Fibroblast of the aortic adventitia (primary cell): ENCODE measurements at places on chromosomes 7 and 10.

DNA sequence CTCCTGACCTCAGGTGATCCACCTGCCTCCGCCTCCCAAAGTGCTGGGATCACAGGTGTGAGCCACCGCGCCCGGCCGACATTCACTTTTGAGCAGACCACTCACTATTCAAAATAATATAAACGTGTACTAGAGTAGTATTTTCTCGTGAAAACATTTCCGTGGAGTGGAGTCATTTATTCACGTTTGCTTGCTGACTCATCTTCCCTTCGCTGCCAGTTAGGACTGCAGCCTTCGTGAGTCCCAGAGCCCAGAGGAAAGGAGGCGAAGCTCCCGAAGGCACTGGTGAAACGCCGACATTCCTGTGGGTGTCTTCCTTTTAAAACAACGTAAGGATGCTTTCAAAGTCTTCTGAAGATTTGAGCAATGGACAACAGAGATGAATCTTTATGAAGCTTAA lies 10.9 kb upstream of the INPP5A start:
- no peak for DNase-seq

DNA sequence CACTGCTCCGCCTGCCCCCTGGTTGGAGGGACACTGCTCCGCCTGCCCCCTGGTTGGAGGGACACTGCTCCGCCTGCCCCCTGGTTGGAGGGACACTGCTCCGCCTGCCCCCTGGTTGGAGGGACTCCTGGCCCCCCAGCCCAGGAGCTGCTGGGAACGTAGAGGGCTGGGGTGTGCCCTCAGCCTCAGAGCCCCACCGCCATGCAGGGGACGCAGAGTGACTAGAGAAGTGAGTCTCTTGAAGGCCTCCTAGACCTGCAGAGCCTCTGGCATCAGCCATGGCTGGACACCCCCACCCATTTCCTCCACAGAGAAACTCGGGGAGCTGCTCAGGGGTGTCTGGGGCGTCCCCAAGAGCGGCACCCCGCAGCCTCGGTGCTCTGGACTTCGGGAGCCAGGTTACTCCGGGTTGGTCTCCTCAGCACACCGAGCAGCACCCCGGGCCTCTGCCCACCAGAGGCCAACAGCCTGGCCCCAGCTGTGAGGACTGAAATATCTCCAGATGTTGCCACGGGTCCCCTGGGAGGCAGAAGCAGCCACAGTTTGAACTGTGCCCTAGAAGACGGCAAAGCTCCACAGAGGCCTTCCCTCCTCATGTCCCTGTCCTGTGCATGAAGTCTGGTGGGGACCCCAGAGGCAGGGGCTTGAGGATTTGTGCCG lies 191.9 kb downstream of the ELFN1 start:
- no peak for DNase-seq

DNA sequence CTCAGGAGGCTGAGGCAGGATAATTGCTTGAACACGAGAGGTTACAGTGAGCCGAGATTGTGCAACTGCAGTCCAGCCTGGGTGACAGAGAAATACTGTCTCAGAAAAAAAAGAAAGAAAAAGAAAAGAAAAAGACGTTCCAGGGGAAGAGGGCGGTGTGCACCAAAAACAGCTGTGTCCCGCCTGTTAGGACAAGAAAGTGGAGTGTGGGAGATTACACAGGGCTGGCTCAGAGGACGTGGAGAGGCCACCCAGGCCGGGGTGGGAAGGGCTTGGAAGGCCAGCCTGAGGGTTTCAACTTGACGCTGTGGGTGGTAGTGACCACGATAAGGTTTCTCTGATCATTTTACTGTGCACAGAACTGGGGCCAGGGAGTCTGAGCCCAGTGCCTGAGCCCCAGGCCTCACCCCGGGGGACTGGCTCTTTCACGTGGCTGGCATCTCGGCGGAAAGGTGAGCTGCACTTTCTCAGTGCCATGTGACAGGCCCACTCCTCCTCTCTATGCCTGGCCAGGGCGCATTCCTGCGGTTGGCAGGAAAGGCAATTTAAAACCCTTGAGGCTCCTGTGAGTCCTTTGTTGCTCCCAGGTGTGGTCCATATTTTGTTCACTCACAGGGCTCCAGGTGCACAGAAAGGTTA lies 13.9 kb downstream of the RHBDD2 start:
- peak; percentile 69 for DNase-seq

DNA sequence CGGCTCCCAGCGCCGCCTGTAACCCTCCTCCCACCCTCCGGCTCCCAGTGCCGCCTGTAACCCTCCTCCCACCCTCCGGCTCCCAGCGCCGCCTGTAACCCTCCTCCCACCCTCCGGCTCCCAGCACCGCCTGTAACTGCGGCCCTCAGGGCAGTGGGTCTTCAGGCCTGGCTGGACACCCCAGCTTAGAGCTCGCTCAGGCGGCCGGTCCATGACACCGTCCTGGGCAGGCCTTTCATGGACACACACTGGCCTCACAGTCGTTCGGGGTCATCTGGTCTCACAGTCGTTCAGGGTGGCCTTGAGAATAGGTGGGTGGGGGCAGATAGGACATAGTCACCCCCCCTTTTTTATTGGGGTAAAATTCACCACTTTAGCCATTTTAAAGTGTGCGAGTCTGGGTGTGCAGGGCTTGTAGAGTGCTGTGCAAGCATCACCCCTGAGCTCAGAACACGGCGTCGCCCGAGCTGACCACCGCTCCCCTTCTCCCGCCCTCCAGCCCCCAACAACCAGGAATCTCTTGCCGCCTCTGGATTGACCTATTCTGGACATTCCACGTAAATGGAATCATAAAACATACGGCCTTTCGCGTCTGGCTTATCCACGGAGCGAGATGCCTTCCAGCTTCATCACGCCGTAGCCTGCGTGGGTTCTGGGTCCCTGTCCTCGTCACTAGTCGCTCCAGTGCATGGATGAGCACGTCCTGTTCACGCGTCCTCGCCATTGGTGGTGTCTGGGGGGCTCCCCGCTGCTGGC lies 41.1 kb upstream of the CFAP46 start:
- no peak for DNase-seq

DNA sequence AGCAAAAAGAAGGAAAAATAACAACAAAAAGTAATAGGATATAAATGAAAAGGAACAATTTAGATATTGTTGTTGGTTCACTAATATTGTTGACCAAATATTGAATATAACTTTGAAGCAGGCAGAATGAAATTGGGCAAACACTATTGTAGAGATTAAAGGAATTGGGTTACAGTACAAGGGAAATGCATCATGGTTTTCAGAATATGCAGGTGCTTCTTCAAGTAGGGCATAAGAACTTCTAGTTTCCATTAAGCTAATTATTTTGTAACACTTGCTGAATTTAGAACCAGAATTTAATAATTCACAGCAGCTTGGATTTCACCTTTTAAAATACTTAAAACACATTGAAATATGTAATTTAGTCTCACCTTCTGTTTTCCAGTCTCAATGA lies 36.5 kb downstream of the RPA3 start:
- DNase-seq: no peak

- DNase-seq: no peak
Measured at GRCh38 chr10:131050162-131050766, 261.3 kb downstream of the TCERG1L start.
